ENCODE measurements at places on chromosomes 12 and 14.

GRCh38 chr12:6345319-6346091, 3.6 kb upstream of the TNFRSF1A start:
- DNase-seq = peak; percentile 98

DNA sequence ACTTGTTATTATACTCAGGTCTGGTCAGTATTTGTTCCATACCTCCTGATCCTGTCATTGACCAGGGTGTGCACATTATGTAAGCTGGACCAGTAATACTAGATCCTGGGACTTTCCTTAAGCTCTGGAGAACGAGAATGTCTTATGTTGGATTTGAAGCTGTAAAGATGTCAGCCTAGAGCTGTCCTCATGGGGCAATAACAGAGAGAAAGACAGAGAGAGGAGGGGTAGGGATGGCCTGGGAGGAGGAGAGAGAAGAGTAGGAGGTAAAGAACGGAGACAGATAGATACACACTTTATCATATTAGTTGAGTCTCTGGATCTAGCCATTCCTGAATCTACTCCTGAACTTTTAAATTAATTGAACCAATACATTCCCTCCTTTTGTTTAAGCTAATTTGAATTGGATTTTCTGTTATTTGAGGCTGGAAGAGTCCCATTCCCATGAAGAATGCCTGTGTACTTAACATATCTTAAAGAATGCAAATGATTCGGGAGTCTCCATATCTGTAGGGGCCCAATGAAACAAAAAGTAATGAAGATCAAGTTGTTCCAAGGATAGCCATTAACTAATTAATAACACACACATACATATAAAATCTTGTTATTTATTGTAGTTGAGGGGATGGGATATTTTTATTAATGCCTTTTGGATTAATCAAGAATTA, 55.9 kb downstream of the PLEKHA5 start:
- DNase-seq = no peak

GRCh38 chr14:92386637-92387036, 63.7 kb downstream of the SLC24A4 start:
- no peak for DNase-seq

- DNase-seq = no peak
Measured at GRCh38 chr14:19771895-19772430, 1.3 kb upstream of the OR4M1 start.

GRCh38 chr12:100972121-100972520, 177.5 kb downstream of the ANO4 start:
- DNase-seq = no peak

DNA sequence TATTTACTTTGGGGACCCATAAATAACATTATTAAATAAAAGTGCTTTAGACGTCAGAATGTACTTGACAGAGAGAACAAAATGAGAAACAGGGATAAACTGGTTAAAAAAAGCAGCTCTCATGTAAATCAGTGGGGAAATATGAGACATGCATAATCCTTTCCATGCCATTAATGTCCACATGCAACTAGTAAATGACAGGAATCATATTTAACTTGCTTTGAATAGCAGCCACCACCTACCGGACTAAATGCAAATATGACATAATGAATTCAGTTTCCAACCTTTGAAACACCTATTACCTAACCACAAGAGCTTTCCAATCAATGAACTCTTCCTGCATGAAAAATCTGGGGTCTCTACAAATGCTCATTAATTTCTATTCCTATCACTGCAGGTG, 19.6 kb downstream of the FGD6 start:
- DNase-seq = no peak

- DNase-seq = no peak
Measured at GRCh38 chr12:111429828-111430432, 24.2 kb downstream of the SH2B3 start.

- no peak for DNase-seq
Measured at GRCh38 chr14:105292826-105293711, 7.7 kb downstream of the BRF1 start.

DNA sequence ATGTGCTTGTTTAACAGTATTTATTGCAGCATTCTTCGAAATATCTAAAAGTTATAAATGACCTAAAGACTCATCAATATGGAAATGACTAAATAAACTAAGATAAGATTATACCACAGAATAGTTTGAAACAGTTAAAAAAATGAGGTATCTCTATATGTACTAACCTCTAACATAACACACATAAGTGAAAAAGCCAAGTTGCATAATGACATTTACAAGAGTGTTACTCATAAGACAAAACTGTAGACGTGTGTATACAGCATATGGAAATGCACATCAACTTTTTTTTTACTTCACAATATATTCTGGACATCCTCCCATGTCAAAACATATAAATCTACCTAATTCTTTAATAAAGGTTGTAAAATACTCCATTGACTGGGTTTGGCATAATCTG, 22.8 kb downstream of the CPM start:
- no peak for DNase-seq

DNA sequence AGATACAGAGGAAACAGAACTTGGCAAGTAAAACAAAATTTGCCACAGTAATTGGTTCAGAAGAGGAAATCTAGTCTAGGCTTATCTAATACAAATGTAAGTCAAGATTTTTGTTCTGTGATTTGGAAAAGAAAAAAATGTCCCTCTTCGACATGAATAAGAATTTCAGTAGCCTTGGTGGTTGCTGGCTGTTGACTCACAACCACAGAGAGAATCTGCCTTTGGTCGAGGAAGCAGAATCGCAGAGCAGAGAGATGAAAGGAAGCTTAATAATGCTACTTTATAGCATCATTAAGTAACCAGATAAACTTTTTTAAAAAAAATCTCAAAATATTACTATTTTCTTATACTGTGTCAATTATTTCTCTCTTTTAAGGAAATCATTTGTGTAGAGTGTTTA, 1096.6 kb downstream of the FLRT2 start:
- no peak for DNase-seq

GRCh38 chr12:75666126-75666938, 154.9 kb upstream of the KRR1 start:
- DNase-seq = no peak

DNA sequence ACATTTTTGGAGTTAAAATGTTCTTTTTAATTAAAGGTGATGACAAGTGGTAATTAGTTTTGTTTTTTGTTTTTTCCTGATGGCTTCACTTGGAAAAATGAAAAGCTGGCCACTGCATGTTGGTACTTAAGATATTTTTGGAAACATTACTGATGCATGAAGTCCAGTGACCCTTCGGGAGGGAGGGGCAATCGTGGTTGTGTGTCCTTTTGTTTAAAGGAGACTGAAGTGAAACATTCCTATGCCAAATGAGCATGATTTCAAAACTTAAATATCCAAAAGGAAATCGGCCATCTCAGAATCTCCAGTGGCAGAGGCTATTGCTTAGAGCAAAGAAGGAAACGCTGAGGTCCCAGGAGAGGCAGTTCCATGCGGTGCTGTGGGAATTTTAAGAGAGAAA, 20.1 kb downstream of the LTBP2 start:
- DNase-seq = no peak

DNA sequence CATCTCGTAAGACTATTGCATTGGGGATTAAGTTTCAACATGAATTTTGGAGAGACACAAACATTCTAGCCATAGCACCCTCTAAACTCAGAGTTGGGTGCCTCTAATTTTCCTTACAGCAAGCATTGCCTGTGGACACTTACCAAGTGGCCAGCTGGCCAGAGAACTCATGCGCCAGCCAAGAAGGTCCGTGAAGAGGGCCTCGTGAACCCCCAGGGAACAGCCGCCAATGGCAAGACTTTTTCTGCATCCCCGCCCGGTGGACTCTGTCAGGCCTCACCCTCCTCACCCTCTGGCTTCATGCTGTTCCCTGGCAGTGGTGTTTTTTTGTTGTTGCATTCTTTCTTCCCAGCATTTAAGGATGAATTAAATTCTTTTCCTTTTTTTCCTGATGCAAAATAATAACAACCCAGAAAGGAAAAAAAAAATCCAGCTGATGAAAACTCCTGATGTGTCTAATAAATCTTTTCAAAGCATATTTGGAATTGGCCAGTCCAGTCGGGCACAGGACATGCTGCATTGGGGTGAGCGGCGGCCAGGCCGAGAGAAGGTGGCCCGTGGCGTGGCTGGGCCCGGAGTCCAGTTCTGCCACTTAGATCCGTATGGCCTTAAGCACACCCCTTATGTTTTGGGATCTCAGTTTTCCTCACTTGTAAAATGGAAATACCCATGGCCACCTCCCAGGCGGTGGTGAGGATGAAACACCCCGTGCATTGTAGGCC, 191.9 kb upstream of the DIO3 start:
- peak; percentile 64 for DNase-seq

DNA sequence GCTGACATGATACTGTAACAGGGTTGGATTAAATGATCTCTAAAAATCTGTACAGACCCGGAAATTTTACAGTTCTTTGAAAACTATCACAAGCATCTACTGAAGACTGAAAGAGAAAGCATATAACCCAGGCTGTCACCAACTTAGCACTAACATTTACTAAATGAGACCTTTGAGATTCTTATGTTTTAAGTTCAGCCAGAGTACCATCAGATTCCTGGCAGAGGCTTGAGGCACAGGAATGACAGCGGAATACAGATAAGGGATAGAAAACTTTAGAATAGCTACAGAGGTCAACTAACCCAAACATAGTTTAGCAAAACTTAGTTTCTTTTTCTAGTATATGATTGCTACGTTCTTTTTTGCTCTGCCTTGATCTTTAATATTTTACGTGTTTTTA, 91.6 kb upstream of the FERMT2 start:
- DNase-seq = no peak

DNA sequence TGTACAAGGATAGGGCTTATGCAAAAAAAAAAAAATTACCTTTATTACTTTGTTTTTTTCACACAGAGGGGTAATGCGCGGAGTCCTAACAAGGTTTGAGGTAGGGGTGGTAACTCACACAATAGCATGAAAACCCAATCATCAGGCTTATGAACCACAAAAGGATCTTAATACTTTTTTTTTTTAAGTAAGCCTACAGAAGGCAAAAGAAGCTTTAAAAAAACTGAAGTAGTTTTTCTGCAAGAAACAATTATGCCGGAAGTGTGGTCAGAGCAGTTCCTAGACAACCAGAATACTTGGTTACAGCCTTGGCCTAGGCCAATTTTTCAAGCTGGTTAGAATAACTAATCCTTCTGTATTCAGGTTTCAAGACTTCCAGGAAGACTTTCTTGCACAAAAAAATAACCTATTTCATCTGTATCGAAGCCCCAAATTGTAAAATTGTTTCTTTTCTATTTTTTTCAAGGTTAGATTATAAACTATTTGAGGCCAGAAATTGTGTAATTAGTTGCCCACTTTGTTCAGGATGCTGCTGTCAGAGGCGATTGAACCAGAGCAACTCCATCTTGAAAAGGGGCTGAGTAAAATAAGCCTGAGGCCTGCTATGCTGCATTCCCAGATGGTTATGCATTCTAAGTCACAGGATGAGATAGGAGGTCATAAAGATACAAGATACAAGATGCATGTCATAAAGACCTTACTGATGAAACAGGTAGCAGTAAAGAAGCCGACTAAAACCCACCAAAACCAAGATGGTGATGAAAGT, 1.8 kb upstream of the GNS start:
- no peak for DNase-seq

- no peak for DNase-seq
Measured at GRCh38 chr12:10154145-10154496, 17.8 kb downstream of the OLR1 start.

DNA sequence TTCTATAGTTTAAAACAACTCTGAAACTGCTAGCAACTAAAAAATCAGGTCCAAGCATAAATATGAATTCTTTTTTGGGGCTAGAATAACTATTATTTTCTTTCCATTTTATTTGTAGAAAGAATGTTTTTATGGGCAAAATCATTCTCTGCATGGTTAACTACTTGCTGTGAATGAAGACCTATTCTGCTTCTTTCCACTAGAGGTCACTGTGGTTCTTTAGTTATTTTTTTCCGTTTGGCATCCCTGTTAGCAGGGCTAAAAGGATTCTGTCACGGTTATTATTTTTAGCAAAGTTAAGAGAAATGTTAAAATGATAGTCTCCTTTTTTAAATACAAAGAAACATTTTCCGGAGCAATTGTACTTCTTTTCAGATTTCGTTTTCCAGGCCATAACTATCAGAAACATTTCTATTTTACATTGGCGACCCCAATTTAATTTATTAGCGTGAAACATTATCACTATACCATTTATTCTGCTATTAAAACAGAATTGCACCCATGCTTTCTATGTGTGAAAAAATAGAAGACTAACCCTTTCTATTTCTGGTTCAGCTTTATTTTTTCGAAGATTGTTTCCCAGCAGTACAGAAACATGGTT, 404.8 kb downstream of the ATP23 start:
- no peak for DNase-seq

- DNase-seq = no peak
Measured at GRCh38 chr14:59268858-59269257, 80.4 kb downstream of the DAAM1 start.

DNA sequence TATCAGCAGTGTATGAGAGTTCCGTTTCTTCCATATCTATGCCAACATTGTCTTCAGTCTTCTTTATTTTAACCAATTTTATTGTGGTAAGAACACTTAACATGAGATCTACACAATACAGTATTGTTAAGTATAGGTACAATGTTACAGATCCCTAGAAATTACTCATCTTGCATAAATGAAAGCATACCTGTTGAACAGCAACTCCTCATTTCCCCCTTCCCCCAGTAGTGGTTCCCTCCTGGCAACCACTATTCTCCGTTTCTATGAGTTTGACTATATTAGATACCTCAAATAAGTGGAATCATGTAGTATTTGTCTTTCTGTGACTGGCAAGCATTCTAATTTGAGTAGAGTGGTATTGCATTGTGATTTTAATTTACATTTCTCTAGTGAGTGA, 150.5 kb downstream of the CRADD start:
- DNase-seq = no peak

GRCh38 chr12:124405592-124405991, 110.7 kb downstream of the RFLNA start:
- DNase-seq = no peak

DNA sequence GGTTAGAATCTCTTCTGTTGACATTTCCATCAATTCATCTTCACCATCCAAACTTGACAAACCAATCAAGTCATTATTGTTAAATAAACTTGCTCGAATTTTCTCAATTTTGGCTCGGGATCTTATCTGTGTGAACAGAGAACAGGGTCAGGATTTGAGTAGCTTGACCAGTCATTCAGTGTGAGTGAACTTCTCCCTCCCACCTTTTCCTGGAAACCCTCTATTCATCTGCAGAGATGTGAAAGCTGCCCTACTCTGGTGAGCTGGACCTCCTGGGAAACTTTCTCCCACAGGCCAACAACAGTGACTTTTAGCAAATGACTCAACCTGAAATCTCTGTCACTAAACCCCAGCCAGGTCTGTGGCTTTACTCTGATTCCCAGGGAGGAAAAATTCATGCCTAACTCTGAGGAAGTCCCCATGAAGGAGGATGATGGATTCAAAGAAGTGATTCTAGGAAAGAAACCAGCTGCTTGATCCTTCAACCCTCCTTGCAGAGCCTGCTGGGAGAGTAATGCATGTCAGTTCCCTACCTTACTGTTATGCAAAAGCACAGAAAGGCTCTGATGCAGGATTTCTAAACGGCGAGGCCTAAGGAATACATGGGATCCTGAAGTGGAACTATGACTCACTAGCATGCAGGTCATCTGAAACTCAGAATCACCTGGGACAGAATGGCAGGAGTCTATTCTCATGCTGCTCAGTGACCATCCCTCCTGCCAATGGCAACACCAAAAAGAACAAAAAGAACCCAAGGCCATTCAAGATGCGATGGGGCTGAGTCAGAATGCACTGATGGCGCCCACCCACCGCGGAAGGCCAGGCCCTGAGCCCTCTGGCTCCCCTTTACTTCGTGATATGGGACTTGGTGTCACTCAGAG, 58.0 kb downstream of the TRAFD1 start:
- no peak for DNase-seq

GRCh38 chr14:104112609-104113571, 25.5 kb upstream of the KIF26A start:
- DNase-seq = no peak

GRCh38 chr12:119659289-119659897, 8.5 kb upstream of the PRKAB1 start:
- DNase-seq = no peak
